Fibroblast of skin of scalp (primary cell): ENCODE measurements at places on chromosomes 7 and 10.

GRCh38 chr7:113197274-113197673, 78.9 kb upstream of the SMIM30 start:
- peak; percentile 90 for DNase-seq

DNA sequence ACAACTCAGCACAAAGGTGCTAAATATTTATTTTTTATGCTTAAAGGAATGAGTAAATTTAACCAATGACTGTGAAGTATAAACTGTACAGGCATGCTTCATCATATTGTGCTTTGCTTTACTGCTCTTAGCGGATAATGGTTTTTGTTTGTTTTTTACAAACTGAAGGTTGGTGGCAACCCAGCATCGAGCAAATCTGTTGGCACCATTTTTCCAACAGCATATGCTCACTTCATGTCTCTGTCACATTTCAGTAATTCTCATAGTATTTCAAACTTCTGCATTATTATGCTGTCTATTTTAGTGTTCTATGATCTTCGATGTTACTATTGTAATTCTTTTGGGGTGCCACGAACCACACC, 22.8 kb downstream of the BRAF start:
- no peak for DNase-seq

DNA sequence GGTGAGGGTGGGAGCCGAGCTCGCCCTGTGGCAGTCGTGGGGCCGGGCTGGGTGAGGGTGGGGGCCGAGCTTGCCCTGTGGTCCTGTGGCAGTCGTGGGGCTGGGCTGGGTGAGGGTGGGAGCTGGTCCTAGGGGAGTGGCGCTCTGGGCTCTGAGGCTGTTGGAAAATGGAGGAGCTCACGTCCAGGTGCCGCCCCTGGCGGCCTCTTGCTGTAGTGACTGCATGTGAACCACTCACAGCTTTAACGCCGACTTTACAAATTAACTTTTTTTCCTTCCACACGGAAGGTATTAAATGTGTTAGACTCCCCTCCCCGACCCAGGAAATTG, 312.6 kb downstream of the WDR37 start:
- DNase-seq = peak; percentile 38

GRCh38 chr7:142782922-142783900, 12.4 kb downstream of the PRSS2 start:
- peak; percentile 91 for DNase-seq

- no peak for DNase-seq
These were observed 735.4 kb upstream of the LRRTM3 start for GRCh38 chr10:66190413-66190812.

DNA sequence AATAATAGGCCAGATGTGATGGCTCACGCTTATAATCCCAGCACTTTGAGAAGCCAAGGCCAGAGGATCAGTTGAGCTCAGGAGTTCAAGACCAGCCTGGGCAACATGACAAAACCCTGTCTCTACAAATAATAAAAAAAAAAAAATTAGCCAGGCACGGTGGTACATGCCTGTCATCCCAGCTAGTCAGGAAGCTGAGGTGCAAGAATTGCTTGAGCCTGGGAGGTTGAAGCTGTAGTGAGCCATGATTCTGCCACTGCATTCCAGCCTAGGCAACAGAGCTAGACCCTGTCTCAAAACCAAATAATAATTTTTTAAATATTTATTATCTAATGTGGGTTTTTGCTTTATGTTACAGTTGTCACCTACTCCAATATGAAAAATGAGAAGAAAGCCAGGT, 178.9 kb downstream of the ADK start:
- peak; percentile 75 for DNase-seq

- DNase-seq = no peak
These were observed 47.3 kb upstream of the PIK3AP1 start for GRCh38 chr10:96767611-96768010.

GRCh38 chr7:23894892-23895569, 185.0 kb downstream of the STK31 start:
- DNase-seq = no peak

- DNase-seq = no peak
These were observed 81.1 kb downstream of the NRP1 start for GRCh38 chr10:33253411-33253810.

GRCh38 chr7:25109276-25109675, 15.8 kb downstream of the CYCS start:
- DNase-seq = no peak

- no peak for DNase-seq
These were observed 29.0 kb downstream of the PDGFA start for GRCh38 chr7:490461-491291.

DNA sequence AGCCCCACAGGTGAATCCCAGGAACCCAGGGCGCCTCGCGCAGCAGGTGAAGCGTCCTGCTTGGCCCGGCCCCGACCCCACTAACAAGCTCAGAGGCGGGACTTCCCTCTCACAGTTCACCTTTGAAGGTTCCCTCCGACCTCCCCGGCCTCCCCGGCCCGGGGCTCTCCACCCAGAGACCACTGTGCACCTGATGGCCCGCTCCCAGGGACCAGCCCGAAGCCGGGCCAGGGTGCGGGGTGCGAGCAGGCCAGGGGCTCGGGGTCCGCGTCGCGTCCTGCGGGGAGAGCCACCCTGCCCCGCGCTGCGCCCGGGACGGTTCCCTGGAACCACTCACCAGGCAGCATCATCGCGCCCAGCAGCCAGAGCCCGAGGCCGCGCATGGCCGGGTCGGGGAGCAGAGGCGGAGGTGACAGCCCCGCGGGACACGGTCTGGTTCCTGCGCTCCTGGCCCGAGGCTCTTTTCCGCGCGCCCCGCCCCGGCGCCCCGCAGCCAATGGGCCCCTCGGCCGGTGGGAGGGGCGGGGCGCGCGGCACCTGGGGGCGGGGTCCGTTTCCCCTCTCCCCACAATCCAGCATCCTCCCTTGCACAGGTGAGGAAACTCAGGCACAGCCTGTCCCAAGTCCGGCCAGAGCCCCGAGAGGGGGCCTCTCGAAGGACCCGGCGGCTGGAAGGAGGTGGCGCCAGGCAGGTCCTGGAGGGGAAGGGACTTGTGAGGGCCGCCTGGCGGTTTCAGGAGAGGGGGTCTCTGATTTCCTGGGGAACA, at the start of gene ADAM8:
Gene ADAM8 (minus strand): TSS at position 434 of the 767 bp plus-strand sequence. CDS start 51 bp downstream, at position 383.
- no peak for DNase-seq

DNA sequence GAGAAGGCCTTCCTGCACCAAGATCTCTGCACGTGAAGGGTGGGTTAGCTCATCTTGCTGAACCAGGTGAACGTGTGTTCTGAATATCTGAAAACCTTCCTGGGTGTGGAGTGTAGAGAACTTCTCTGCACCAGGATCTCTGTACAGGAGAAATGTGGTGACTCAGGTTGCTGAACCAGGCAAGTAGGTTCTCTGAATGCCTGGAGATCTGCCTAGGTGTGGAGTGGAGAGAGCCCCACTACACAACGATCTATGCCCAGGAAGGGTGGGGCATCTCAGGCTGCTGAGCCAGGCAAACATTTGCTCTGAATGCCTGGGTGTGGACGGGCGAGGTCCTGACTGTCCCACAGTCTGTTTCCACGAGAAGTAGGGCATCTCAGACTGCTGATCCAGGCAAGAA, 1002.3 kb upstream of the KCND2 start:
- DNase-seq = no peak

DNA sequence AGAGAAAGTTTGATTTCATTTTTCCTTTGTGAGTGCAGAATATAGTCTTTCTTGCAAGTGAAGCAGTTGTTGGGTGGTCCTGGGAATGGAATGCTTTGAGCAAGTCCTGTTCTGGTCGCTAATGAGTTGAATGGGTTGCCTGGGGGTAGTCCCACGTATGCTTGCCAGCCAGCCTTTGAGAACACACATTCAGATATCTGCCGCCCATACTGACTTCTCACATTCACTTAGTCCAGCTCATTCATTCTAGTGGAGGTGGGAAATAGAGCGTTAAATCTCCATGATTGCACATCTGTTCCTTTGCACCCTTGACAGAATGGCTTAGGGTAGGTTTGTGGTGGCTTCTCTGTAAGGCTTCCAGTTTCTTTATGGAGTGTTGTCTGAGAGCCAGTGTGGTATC, 256.6 kb downstream of the SORCS3 start:
- no peak for DNase-seq

- peak; percentile 70 for DNase-seq
These were observed 1.1 kb downstream of the TRIM8 start for GRCh38 chr10:102645388-102645740.

DNA sequence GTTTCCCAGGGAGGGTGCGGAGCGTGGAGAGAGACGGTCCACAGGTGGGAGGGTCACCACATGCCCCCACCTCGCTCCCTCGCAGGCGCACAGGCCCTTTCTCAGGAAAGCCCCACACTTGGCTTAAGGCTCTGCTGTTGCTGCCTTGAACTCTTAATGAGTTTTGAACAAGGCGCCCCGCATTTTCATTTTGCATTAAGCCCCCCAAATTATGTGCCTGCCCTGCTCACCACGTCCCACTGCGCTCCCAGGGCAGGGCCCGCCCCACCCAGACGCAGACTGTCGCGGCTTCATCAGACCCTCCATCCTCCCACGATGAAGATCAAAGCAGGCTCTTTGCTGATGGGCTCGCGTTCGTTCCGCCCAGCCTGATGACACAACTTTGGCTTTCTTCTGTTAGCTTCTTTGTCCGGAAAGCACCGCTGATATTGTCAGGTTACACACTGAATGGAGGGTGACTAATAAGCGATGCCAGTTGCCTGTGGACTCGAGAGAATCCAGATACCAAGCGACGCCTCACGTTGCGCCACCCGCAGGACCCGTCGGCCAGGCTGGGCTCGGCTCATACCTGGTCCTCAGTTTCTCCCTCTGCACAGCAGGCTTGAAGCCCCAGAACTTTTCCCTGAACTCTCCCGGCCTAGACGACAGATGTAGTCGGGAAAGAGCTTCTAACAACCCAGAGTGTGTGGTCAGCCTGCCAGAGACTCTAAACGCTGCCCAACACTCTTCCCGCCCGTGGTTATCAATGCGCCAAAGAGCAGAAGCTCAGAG, 9.5 kb downstream of the CALML3 start:
- DNase-seq = no peak

DNA sequence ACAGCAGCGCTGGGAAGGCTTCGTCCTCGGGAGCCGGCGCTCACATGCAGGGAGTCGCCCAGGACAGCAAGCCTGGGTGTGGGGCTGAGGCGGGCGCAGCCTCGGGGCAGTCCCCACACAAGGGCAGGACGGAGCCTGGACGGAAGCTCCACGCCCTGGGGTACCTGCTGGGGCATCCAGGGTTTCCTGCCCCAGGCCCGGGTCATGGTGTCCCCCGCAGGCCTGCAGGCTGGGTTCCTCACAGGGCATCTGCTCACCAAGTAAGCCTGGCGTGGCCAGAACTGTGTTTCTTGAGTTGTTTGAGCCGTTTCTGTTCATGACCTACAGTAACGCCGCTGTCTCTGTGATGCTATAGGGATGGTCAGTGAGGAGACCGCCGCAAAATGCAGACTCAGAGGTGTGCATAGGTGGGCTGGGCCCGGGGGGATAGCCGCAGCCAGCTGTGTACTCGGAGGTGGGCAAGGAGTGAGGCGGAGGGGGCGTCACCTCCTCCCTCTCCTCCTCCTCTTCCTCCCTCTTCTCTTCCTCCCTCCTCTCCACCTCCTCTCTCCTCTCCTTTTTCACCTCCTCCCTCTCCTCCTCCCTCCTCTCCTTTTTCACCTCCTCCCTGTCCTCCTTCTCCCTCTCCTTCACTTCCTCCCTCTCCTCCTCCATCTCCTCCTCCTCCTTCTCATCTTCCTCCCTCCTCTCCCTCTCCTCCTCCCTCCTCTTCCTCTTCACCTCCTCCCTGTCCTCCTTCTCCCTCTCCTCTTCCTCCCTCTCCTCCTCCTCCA, 438.9 kb downstream of the DNAJB6 start:
- no peak for DNase-seq

DNA sequence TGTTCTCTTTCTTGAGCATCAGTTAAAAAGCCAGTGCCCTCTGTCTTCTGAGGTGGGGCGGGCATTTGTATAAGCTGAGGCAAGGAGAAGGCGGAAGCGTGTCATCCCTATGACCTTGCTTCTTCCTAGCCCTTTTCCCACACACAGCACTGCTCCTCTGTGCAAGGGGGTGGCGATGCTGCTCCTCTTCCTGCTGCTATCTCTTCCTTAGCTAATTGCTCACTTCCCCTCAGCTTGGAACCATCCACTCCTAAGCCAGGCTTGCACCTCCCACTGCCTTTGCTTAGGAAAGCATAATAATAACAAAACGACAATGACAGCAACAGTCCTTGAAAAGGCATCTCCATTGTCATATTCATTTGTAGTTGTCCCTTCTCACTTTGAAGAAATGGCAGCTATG, 366.9 kb downstream of the PHTF2 start:
- DNase-seq = no peak

DNA sequence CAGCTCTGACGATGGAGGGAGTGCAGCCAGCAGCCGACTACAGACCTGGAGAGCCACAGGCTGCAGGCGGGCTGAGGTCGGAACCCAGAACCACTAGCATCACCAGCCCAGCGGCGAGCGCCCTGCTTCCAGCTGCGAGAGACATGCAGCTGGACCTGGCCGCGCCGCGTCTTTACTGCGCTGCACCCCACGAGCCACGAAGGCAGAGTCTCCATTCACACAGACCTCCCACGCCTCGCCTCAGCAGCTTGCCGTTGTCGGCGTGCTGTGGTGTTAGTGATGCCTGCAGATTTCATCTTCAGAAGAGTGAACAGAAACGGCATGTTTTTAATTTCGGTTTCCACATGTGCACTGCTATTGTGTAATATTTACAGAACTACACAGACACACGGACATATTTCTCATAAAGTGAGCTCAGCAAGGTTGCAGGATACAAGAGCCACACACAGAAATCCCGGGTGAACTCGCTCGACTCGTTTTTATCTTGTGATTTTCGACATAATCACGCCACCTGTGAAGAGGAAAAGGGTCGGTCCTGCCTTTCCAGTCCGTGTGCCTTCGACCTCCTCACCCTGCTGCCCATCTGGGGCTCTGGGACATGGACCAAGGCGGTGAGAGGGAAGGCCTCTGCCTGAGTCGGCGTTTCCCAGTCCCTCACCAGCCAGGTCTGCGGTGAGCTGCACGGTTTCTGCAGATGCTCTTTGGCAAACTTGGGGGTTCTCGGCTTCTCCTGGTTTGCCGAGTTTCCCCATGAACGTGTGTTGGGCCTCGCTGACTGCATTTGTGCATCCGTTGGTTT, 252.2 kb downstream of the ELFN1 start:
- peak; percentile 74 for DNase-seq

DNA sequence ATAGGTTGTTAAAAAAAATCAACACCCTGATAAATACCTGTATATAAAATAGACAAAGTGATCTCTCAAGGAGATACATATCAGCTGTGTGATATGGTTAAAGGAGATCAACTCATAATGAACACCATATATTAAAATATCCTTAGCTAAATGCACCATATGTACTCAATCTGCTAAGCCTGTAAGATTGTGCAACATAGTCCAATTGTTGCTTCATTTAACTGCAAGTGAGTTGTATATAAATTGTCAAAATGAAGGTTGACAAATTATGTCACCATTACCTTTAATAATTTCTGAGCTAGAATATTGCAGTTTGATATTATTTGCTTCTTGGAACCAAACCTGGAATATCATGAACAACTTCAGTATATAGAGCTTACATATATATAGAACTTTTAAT, 283.7 kb downstream of the MALRD1 start:
- no peak for DNase-seq

DNA sequence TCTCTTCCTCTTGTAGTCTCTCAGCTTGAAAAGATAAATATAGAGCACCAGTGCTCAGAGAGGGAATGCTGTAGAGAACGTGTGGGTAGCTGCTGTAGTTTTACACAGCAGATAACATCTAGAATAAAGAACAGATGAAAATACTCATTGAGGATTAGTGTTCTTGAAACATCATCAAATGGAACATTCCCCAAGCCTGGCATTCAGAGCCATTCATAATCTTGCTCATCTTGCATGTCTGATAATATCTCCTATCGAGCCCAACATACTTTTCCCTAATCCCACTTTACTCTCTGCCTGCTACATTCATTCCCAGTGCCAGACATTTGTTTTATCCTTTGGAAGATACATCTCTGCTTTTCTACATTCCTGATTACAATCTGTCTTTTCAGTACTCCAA, 35.2 kb downstream of the MCU start:
- DNase-seq = peak; percentile 65
